ENCODE measurements at places on chromosomes 1 and 21.

DNA sequence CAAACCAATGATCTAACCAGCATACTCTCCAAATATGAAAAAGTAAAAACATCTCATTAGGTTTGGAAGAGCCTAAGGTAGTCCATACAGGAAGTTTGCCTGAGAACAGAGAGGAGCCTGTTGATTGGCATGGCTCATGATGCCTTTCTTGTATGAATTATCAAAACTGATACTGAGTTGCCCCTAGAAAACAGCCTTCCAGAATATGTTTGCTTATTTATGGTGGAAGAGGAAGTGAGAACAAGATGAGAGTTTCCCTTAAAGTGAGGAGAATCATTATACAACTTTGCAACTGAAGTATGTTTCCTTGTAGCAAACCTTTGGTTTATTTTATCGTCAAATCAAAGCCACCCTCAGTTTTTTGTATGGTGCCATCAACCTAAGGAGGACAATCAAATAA is 23.8 kb upstream of the KIAA1614 start:
- DNase-seq: no peak

GRCh38 chr1:10556430-10557005 is 81.8 kb downstream of the PEX14 start:
- DNase-seq: no peak

DNA sequence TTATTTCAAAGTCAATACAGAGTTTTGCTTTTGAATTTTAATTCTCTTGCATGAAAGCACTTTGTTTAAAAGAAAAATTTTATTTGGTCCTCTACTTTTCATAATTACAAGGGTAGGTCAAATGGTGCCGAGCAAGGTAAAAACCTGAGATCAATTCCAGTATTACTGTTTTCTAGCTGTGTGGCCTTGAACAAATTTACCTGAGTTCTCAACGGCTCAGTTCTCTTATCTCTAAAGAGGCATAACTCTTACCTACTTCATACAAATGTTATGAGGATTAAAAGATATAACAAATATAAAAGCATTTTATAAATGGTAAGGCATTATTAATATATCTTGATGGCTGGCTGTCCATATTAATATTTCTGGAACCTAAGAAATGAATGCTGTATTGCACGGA is 42.5 kb downstream of the USP24 start:
- no peak for DNase-seq

GRCh38 chr1:187878883-187879282 is 1050.1 kb downstream of the PLA2G4A start:
- no peak for DNase-seq

Measured in OCI-M1 (cell line).